ENCODE measurements at places on chromosomes 11 and 22.

DNA sequence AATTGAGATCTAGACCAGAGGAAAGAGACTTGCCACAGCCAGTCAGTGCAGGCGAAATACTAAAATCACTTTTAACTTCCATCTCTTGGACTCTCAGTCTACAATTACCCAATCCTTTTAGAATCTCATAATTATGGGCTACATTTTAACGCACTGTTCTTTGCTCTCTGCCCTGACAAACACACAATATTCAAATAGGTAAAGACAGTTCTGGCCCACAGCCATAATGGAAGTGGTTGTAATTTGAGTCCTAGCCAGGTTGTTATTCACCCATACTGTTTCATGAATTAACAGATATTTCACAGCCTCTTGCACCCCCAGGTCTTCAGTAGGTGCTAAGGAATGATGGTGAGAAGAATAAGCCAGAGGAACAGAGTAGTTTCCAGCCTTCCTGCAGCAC is 830 bp downstream of the C11orf97 start:
- no peak for DNase-seq

DNA sequence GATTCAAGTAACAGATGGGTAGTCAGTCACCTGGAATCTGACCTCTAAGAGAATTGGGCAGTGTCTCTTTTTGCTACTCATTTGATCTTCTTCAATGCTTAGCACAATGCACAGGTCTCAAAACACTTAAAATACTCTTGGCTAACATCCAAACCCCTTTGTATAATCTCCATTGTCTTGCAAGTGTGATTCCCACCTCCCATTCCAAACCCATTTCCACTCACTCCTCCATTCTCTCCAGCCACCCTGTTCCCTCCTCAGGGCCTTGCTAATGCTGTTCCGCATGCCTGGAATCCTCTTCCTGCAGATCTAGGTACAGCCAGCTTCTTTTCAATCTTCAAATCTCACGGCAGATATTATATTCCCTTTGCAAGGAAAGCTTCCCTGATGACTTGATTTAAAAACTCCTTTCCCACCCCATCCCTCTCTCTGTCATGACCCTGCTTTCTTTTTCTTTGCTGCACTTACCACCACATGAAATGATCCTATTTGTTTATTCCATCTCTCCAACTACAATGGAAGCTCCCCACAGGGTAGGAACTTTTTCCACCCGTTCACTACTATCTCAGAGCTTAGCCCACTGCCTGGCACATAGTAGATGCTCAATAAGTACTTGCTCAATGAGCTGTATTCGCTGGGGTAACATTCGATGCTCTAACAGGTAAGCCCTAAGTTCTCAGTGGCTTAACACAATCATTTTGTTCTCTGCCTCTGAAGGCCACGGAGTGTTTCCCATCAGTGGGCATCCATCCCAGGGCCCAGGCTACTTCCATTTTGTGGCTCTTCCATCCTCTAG is 121.7 kb downstream of the MN1 start:
- no peak for DNase-seq

- no peak for DNase-seq
Observed at GRCh38 chr11:72972496-72973128, 158.4 kb downstream of the ATG16L2 start.

DNA sequence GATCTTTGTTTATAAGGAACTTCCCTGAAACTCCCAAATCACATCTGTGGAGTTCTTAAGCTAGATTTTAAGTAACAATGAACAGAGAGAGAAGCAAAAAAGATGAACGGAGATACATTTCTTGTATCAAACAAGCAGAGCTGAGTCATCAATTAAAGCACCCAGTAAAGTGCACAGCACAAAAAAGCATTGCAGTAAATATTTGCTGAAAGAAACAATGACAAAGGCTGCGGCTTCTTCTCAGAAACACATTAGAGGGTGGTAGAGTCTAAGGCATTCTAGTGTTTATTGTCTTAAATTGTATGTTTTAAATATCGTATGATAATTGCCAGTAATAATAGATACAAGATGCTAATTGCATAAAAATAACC is 941.6 kb upstream of the CHORDC1 start:
- DNase-seq = no peak

GRCh38 chr11:28086569-28086968 is 21.4 kb downstream of the KIF18A start:
- no peak for DNase-seq

All from Ammon's horn (tissue), 1 donor.